ENCODE measurements at places on chromosomes 11 and 22.
A peak's percentile ranks its signal among the peaks of the same experiment; 100 is the strongest.

DNA sequence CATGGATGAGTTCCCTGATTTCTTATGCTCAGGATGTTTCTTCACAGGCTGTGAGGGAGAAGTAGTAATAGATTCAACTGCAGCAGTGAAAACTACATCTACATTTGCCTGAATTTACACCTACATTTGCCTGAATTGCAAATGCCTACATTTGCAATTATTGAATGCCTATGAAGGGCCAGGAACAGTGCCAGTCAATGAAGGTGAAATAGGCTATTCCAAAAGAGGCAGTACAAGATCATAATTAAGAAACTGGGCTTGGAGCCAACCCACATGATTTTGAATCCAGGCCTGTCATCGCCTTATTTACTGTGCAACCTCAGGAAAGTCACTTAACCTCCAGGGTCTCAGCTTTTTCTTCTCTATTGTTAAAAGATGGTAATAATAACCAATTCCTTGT is 1353.3 kb downstream of the FAM181B start:
- DNase-seq = no peak

GRCh38 chr11:35214792-35215193 is 75.8 kb downstream of the CD44 start:
- no peak for DNase-seq

- DNase-seq = no peak
Measured at GRCh38 chr11:12389676-12390657, 12.6 kb downstream of the PARVA start.

- no peak for DNase-seq
Measured at GRCh38 chr22:32800994-32801536, 440 bp upstream of the TIMP3 start.

DNA sequence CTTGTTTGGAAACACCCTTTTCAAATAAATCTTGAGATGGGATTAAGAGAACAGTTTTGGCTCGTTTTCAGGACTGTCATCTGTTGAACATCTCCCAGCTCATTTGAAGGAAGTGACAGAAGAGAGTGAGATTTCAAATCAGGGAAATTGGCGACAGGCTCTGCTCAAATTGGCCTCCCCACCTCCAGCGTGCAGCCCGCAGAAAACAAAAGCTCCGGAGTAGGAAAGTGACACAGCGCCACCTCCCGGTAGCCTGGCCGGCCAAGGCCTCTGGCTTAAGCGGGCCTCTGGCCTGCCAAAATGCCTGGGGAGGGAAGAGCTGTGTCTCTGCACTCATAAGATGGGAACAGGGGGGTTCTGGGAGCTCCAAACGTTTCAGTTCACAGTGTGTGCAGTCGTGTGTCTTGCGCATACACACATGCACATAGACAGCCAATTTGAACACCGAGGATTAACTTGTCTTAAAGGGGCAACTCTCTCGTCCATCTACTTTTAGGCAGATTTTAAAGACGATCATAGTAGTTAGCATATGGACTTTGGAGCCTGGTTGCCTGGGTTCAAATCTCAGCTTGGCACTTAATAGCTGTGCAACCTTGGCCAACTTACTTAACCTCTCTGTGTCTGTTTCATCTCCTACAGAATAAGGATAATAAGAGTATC is 132.7 kb upstream of the RCN1 start:
- peak; percentile 48 for DNase-seq

GRCh38 chr11:116348226-116348625 is 424.6 kb downstream of the BUD13 start:
- DNase-seq = no peak

- no peak for DNase-seq
Measured at GRCh38 chr11:126506789-126507188, 151.3 kb downstream of the ST3GAL4 start.

GRCh38 chr11:17558025-17558780 is 11.1 kb downstream of the OTOG start:
- no peak for DNase-seq

DNA sequence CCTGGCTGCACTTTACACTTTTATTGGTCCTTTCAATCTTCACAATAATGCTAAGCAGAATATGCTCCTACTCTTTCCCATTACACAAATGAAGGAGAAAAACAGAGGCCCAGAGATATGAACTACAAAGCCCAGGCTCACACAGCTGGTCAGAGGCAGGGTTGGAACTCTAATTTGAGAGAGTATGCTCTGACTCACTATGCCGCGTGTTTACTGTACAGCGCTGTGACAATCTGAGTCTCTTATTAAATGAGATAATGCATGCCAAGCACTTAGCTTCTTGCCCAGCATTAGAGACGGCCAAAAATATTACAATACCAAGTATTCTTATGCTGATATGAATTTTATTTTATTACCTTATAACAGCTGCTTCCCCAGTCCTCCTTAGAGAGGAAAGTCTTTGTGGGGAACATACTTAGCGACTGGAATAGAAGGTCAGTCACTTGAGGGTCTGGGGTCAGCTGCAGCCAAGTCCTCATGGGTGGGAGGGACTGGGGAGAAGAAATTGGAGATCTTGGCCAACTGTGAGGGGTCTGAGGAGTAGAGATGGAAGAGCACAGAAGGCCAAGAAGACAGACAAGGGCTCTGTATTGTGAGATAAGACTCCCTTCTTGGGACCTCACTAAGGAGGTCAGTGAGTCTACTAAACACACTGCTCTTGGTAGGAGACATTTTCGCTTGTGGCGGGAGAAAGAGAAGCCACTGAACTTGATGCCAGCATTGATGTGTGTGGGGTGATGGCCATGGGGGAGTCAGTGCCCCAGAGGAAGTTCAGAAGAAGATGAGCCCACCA is 150.8 kb upstream of the TIMP3 start:
- DNase-seq = no peak

- no peak for DNase-seq
Measured at GRCh38 chr11:10066441-10066840, 227.6 kb downstream of the SBF2 start.

DNA sequence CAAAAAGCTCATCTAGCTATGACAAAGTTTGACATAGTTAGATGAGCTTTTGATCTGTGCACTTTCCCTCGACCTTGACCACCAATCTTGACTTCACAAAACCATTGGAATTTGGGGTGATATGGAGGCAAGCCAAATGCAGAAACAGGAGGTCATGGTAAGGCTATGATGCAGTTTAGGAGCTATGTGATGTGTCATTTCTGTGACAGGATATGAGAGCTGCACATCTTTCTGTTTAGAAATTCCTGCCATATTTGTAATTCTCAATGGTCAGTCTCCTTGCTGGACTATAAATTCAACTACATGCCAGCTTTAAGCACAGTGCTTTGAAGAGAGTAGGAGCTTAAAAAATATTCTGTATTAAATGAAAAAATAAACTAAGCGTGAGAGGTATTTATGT is 12.9 kb downstream of the OR51B6 start:
- no peak for DNase-seq

DNA sequence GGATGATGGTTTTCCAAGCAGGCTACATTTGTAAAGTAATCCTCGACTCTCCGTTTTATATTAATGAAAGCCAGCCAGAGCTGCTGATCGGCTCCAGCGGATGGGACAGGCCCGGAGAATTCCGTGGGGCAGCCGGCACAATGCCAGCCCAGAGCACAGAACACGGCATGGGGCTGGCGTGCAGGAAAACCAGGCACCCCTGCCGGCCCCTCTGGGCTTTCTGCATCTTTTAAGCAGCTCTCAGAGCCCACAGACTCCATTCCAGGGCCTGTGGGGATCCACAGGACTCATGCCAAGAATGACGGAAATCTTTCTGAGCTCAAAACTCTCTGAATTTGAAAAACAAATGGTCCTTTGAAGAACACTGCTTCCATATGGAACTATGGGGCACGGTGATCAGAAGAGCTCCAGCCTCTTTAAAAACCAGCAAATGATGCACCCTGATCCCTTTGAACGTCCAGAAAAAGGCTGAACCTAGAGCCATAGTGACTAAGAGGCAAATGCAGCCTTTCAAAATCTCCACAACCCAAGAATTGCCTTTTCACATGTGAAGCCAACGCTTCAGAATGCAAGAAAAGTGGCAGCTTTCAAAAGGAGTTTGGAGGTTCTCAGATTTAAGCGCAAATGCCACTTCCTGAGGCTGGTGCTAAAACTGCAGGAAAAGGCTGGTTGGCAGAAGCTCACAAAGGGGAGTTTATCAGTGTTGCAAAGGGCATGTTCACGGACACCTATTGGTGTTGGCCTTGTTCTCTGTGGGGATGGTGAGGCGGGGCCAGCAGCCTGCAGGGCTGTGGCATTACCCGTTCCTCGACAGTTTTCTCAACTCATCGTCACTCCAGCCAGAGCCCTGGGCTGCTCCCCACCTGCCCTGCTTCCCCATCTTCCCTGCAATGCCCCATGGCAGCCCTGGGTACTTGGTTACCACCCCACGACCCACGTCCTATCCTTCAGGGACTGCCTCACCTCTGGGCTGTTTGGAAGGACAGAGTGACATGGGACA is 212.5 kb downstream of the CTTN start:
- no peak for DNase-seq

- no peak for DNase-seq
Measured at GRCh38 chr11:116073854-116074837, 569.9 kb upstream of the CADM1 start.

DNA sequence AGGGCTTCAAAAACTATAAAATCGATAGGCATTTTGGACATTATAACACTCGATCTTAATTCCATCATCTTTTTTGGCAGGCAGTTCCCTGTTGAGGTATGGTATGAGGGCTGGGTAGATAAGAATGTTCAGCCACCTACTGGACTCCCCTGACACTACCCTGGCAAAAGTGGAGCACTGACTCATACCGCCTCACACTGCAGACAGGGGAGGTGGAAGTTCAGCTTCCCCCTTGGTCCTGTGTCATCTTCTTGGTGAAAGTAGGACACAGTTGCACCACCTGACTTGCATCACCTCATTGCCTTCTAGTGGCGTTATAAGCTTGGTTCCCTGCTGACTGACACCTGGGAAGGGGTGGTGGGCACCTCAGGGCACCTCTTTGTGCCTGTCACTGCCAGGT is 30.4 kb downstream of the PAAF1 start:
- no peak for DNase-seq

- no peak for DNase-seq
Measured at GRCh38 chr11:61895046-61895717, 3.8 kb upstream of the FADS3 start.

DNA sequence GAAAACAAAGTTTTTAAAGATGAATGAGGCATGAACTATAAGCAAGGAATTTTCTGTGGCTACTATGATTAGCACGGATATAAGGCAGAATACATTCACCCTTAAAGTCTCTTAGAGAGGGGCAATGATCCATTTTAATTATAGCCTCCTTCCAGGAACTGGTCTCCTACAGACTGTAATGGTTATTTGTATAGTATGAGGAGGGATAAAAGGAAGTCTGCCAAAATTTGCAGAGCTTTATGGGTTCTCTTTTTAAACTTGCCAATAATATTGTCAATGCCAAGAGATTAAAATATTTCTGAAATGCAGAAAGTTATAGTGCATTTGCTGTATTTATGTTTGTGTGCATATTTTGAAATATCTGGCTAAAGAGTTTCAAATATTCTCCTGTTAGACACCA is 271.4 kb upstream of the LUZP2 start:
- DNase-seq = no peak

DNA sequence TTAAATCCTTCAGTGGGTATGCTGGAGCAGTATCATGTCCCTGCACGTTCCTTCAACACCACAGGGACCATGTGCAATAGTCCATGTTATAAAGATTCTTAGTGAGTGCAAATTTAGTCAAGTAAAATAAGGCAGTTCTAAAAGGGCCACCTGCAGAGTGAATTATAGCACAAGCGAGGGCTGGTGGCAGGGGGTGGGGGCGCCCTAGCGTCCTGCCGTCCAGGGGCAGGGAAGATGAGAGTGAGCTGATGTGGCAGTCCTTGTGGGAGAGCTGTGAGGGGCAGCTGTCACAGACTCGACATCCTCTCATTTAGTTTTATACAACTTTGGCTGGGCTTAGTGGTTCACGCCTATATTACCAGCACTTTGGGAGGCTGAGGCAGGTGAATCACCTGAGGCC is 29.1 kb downstream of the FAM118A start:
- DNase-seq = no peak

DNA sequence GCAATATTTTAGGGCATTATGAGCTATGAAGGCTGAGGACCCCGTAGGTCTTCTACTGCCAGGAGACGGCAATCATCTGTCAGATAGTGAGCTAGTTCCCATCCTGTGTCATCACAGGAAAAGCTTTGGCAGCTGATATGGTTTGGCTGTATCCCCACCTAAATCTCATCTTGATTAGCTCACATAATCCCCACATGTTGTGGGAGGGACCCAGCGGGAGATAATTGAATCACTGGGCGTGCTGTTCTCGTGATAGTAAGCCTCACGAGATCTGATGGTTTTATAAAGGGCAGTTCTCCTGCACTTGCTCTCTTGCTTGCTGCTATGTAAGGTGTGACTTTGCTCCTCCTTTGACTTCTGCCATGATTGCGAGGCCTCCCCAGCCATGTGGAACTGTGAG is 18.1 kb downstream of the CSRP3 start:
- DNase-seq = no peak

GRCh38 chr11:44046182-44046581 is 1.6 kb upstream of the ACCSL start:
- DNase-seq = no peak

- no peak for DNase-seq
Measured at GRCh38 chr11:66101066-66101464, 31.0 kb downstream of the PACS1 start.
